ENCODE measurements at places on chromosomes 13 and 19.

- no peak for DNase-seq
These were observed 62.1 kb downstream of the GGACT start for GRCh38 chr13:100526318-100527000.

- no peak for DNase-seq
These were observed 7.4 kb downstream of the ITPKC start for GRCh38 chr19:40724315-40724714.

DNA sequence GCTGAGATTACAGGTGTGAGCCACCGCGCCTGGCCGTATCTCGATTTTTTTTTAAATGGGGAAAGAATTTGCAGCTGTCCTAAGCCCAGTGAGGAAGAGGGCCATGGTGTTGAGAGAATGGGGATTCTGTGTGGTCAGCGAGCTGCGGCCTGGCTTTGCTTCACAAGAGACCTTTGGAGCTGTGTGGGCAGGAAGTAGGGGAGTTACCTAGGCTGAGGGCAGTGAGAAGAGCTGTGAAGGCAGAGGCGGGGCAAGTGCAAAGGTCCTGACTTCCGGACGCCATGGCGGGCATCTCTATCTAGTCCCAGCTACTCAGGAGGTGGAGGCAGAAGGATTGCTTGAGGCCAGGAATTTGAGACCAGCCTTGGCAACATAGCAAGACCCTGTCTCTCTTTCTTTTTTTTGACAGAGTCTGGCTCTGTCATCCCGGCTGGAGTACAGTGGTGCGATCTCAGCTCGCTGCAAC lies 4.9 kb downstream of the AP2A1 start:
- no peak for DNase-seq

- DNase-seq, result no peak
These were observed 75.4 kb upstream of the ZNF30 start for GRCh38 chr19:34851277-34851804.

Measured in T-helper 22 cell (primary cell).